ENCODE measurements at places on chromosomes 6 and 20.

DNA sequence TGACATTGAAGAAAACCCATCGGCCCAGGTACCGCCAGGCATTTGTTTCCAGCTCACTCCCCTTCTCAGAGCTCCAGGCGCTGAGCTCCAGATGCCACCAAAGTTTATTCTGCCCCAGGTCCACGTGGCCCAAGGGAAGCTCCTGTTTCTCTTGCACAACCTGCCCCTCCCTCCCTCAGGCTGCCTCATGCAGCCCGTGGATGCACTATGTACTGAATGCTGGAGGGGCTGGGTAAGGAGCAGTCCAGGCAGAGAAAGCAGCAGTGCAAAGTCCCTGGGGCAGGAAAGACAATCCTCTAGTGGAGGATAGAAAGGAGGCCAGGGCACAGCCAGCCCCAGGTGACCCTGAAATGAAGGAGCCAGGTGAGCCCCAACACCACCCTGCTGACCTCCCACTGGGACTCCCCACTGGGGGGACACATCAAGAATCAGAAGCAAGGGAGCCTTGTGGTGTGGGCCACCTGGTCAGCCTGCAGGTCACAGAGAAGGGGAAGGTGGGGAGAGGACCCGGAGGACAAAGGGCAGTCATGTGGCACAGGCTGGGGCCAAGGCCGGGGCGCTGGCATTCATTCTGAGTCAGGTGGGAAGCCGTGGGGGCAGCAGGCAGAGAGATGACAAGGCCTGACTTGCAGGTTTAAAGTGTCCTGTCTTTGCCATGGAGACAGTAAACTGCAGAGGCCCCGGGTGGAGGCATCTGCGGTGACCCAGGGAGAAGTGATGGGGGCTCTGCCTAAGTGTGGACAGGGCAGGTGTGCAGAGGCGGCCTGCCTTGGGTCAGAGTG lies 230.1 kb downstream of the PREX1 start:
- no peak for DNase-seq

DNA sequence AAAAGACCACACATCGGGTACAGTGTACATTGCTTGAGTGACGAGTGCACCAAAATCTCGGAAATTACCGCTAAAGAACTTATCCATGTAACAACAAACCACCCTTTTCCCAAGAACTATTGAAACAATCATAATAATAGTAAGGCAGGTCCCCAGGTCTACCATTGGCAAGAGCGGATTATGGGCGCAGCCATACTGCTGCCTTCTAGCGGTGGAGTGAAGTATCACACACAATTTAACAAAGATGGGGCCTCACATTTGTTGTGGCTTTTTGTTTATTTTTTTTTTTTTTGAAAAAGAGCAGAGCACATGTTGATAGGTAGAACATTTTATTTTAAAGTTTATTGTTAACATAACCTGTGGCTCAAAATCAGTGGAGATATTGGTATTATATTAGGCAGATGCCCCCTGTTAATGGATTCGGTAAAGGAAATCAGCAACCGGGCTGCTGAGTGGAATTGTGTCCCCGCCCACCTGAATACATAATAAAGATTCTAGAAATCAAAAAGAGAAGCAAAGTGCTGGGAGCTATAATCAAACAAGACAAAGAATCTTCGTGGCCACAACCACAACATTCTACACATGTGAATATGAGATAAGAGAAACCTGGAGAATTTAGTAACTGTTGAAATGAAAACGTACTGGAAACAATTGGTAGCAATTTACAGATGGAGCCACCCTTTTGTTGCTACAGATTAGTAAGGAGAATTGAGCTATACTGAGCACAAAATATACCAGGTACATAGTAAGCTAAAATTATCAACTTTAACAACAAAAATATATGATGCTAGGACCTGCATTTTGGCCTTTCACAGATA lies 94.2 kb upstream of the EXOC2 start:
- no peak for DNase-seq

GRCh38 chr20:23995905-23996666 lies 7.5 kb upstream of the GGTLC1 start:
- peak; percentile 10 for DNase-seq

DNA sequence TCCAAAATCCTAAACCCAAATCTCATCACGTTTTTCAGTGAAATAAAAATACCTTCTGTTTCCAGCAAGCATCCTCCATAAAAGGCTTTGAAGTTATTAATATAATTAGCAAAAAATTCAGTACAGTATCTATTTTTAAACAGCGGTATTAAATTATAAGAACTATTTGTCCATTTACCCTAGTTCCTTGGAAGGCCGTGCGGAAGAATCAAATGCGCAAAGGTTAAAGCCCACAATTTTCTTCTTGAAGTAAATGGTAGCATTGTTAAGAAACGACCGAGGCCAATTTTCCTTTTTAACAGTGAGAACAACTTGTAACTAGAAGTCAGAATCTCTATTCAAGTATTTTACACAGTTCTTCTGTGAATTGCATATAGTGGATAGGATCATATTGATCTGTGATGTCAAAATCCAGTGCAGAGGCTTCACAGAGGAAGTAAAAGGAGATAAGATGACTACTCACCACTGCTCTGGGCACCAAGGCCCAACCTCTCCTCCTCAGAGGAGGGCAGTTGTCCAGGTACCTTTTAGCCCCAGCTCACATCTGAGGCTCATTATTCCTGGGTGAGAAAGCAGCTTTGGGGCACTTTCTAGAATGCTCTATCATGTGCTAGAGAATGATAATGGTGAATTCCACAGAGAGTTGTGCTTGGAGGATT lies 36.3 kb downstream of the TNFAIP3 start:
- no peak for DNase-seq

- DNase-seq, result peak; percentile 29
These were observed 29.7 kb upstream of the TMX4 start for GRCh38 chr20:8049310-8049709.

- no peak for DNase-seq
These were observed 17.1 kb downstream of the VPS52 start for GRCh38 chr6:33254591-33254990.

- DNase-seq, result no peak
These were observed 43.4 kb downstream of the SMPDL3A start for GRCh38 chr6:122832459-122832858.

GRCh38 chr20:61500791-61501321 lies 248.8 kb downstream of the CDH4 start:
- no peak for DNase-seq

- DNase-seq, result peak; percentile 94
These were observed 24.9 kb downstream of the KIF13A start for GRCh38 chr6:17962436-17963031.

- DNase-seq, result no peak
These were observed 34.5 kb downstream of the SYTL3 start for GRCh38 chr6:158684311-158684710.
